ENCODE measurements at places on chromosomes 12 and 14.

- DNase-seq: no peak
Observed at GRCh38 chr12:52247622-52248540, 14.8 kb downstream of the KRT7 start.

- no peak for DNase-seq
Observed at GRCh38 chr14:102523569-102524450, 14.2 kb upstream of the ANKRD9 start.

- DNase-seq: no peak
Observed at GRCh38 chr12:16688200-16688599, 82.2 kb upstream of the LMO3 start.

GRCh38 chr12:108491256-108491655 is 23.8 kb upstream of the FICD start:
- DNase-seq: no peak

All from left renal cortex interstitium (tissue), 4 donors.